ENCODE measurements at places on chromosomes 5 and 9.
A peak's percentile ranks its signal among the peaks of the same experiment; 100 is the strongest.

GRCh38 chr5:76402251-76402885, 717 bp upstream of the IQGAP2 start:
- peak; percentile 88 for DNase-seq

- DNase-seq, result no peak
Measured at GRCh38 chr5:43530648-43531047, 15.7 kb upstream of the C5orf34 start.

GRCh38 chr9:123616707-123617106, 260.7 kb downstream of the CRB2 start:
- DNase-seq, result no peak

- no peak for DNase-seq
Measured at GRCh38 chr5:142466195-142466971, 141.6 kb upstream of the SPRY4 start.

DNA sequence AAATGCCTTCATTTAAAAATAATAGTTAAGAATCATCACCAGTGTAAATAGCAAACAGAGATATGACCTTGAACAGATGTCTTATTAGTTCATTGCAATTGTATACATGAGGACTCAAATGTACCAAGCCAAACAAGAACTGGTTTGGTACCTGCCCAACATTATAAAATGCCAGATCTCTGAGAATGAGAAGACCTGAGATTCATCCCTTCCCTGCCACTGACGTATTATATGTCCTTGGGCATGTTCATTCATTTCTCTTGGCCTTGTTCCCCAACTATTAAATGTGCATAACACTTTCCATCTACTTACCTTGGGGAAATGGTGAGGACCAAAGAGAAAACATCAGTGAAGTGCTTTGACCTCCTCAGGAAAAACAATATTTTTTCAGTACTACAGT, 33.6 kb upstream of the ERBIN start:
- no peak for DNase-seq

GRCh38 chr9:38016375-38017135, 52.5 kb downstream of the SHB start:
- no peak for DNase-seq
